Stimulated activated CD4-positive, alpha-beta T cell treated with anti-CD3 and anti-CD28 coated beads, Interleukin-4, amount 100 ng/mL, for 48 hours (primary cell): ENCODE measurements at places on chromosomes 3 and 15.
A peak's percentile ranks its signal among the peaks of the same experiment; 100 is the strongest.

GRCh38 chr15:89361451-89362202 is 27.0 kb upstream of the POLG start:
- peak; percentile 47 for DNase-seq

DNA sequence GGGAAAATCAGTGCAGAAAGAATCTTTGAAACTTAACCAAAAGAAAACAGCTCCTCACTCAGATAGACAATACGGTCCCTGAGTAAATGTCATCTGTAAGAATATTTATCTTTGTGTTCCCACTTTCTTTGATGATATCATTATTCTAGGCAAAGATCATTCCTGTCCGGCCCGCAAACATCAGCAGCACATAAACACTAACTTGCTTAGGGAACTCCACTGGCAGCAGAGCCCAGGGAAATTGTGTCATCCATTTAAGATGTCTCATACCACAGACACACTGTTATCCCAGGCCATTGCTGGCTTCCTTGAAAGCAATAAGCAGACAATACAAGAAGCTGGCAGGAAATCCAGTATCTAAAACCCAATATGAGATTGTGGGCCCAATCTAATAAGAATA is 20.1 kb upstream of the CD96 start:
- DNase-seq: no peak

- DNase-seq: no peak
These were observed 14.1 kb downstream of the PARL start for GRCh38 chr3:183870563-183870962.

DNA sequence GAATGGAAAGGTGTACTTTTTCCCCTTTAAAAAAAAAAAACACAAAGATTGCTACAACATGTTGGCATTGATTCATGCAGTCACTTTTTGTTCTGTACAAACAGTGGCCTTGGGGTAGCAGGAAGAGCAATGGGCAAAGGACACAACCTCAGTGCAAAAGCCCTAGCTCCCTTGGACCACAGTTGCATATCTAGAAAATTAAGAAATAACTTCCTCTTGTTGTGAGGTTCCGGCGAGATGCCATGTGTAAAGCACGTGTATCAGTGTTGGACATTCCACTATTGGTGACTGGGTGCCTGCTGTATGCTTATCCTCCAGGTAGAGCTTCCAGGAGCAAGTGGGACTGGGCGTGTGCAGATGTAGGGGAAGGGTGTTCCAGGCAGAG is 164.5 kb downstream of the THSD4 start:
- no peak for DNase-seq

DNA sequence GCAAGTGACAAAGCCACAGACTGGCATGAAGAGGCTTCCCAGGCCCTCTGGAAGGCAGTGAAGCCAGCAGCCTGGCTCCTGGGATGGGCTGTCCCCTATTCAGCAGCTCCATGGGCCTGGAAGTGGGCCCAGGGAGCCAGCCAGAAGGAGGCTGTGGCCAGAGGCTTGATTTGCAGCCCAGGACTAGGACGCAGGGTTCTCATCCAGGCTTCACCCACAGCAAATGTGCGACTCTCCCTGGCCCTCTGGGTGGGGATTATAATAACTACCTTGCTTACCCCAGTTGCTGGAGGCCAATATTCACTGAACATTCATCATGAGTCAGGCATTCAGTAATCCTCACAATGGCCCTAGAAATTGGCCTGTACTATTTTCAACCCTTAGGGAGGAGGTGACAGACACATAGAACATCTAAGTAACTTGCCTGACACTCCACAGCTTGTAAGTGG is 24.6 kb upstream of the SRP14 start:
- no peak for DNase-seq

- no peak for DNase-seq
These were observed 181.6 kb downstream of the ROBO1 start for GRCh38 chr3:79586232-79586631.

DNA sequence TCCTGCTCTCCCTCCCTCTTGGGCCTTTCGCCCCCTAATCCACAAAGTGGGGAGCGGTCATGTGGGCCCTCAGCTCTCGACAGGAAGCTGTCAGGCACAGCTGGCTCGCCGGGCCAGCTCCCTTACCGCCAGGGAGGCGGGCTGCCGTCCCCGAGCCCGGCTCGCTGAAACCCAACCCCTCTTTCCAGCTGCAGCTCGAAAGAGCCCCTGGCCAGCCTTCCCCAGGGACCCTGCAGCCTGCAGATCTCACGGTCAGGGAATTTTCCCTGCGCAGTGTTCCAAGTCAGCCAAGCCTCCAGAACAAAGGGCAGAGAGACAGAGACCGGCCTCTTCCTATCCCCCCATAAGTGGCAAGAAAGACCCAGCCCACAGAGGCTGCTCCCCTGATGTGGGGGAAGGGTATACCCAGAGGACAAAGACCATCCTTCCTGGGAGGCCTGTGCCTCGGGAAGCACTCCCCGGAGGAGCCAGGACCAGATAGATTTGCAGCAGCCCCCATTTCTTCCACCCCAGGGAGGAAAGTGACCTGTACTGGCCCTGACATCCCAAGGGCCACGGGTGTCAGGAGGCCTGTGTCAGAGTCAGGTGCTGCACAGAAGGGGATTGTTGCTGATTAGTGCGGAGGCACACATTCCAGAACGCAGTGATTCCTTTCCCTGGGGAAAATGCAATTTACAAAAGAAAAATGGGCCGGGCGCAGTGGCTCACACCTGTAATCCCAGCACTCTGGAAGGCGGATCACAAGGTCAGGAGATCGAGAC is 32.6 kb downstream of the MAGEF1 start:
- no peak for DNase-seq

DNA sequence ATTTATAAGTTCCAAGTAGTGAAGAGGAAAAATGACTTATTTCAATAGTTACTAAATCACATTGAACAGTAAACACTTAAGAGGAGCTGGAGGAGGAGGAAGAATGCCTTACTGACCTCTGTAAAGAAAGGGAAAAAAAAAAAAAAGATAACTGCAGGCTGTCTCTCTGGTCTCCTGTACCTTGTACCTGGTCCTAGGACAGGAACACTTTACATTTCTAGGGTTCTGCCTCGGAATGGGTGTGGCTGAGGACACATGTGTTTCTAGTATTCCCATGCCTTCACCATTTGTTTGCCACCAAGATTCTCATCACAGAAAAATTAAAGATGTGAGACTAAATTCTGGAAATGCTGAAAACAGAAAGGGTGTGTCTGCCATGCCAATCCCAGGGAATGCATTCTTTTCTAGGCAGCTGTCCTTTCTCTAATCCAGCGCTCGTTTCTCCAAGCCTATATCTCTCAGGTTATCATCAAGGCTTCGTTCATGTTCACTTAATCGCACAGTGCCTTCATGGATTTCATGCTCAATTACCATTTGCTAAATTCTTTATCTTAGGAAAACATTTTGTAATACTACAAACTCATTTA is 1208.3 kb downstream of the OTOL1 start:
- DNase-seq: no peak

- no peak for DNase-seq
These were observed 76.9 kb downstream of the STAG1 start for GRCh38 chr3:136675150-136675858.

- no peak for DNase-seq
These were observed 12.6 kb downstream of the CEP152 start for GRCh38 chr15:48798319-48798718.

DNA sequence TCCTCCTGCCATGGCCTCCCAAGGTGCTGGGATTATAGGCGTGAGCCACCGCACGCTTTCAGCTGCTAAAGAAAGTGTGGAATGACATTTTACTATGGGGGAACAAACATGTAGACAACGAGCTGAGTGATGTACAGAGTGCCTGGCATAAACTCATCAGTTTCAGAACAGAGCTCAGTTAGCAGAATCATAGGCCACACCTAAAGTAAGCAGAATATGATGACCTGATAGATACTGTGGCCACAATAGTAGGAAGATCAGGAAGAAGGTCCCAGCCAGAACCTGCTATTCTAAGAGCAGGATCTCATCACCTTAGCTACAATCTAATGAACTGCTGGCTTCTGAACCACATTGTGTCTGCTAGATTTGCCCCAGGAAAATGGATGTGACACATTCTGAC is 158.3 kb downstream of the TPRG1 start:
- DNase-seq: no peak

GRCh38 chr3:15092686-15093085 is 6.3 kb downstream of the RBSN start:
- no peak for DNase-seq

- no peak for DNase-seq
These were observed 351.7 kb downstream of the IGSF11 start for GRCh38 chr3:118682921-118683320.

GRCh38 chr3:192577271-192577670 is 150.1 kb downstream of the FGF12 start:
- DNase-seq: no peak

DNA sequence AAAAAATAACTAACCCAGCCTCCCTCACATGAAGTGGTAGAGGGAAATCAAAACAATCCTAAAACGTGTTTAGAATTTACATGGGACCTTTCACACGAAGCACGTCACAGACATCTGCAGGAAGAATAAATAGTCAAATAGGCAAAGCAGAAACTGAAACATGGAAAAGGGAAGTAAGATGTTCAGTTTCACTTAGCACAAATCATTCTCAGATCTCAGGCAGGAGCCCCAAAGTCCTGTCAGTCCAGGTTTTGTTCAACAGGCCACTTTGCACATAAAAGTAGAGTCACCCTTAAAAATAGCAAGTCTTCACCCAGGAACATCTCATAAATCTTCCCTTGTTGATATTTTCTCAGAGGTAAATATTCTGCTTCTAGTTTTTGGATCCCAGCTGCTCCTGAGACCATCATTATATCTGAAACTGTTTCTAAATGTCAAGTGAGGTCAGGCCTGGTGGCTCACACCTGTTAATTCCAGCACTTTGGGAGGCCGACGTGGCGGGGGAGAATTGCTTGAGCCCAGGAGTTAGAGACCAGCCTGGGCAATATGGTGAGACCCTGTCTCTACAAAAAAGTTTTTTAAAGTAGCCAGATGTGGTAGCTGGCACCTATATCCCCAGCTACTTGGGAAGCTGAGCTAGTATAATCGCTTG is 1.9 kb downstream of the RUBCN start:
- no peak for DNase-seq

DNA sequence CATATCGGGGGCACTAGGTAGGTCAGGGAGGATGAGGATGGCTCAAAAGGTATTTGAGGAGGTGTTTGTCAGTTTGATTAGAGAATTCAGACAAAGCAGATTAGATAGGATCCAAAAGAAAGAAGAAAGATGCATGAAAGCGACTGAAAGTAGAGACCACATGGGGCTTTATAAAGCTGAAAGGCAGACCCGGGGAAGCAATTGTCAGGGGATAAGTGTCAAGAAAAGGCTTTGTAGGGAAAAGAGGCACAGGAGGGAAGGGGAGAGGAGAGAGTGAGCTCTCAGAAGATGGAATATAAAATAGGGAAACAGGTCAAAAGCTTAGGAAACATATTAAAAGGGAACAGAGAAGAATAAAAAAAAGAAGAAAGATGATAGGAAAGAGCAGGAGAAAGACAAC is 308.2 kb upstream of the RORA start:
- no peak for DNase-seq

GRCh38 chr15:45136378-45136764 is 6.6 kb downstream of the DUOX1 start:
- no peak for DNase-seq

- DNase-seq: no peak
These were observed 39.3 kb downstream of the OSTN start for GRCh38 chr3:191238321-191238817.

- DNase-seq: no peak
These were observed 44.0 kb downstream of the FMN1 start for GRCh38 chr15:33150431-33150941.

DNA sequence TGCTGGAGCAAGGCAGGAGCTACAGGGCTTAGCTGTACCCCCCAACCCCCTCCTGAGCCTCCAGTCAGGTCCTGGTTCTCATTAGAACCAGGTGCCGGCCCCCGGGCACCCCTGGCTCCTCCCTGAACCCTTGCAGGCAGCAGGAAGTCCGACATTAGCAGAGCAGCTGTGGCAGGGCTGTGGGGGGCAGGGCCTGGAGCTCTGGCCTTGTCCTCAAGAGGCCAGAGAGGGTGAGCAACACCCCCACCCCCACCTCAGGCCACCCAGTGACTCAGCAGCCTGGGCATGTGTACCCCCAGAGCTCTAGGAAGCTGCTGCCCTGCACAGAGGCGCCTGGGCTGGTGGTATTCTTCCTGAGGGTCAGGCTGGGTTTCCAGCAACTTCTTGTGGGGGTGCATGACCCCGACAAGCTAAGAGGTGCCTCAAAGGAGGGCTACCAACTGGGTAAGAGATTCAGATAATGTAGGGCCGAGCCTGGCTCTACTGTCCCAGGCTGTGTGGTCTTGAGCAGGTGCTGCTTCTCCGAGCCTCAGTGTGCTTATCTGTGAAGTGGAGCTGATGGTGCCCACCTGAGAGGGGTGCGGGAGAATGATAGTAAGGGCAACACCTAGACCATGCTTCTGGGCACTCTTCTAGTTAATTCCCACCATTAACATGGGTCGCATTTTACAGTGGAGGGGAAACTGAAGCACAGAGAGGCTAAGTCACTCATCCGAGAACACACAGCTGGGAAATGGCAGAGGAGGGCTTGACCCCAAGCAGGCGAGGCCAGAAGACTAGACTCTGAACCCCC is 16.0 kb downstream of the H1-8 start:
- DNase-seq: no peak

GRCh38 chr15:32029409-32029861 is 880 bp upstream of the CHRNA7 start:
- no peak for DNase-seq

- DNase-seq: no peak
These were observed 37.1 kb downstream of the P3H2 start for GRCh38 chr3:190083635-190084034.

GRCh38 chr15:88776646-88777045 is 26.6 kb upstream of the ACAN start:
- no peak for DNase-seq

GRCh38 chr3:72488738-72489035 is 359.6 kb downstream of the SHQ1 start:
- no peak for DNase-seq

GRCh38 chr3:55937301-55937700 is 450.2 kb upstream of the WNT5A start:
- DNase-seq: no peak

GRCh38 chr3:126209741-126210140 is 29.4 kb upstream of the ALDH1L1 start:
- no peak for DNase-seq

GRCh38 chr15:27059610-27060202 is 88.7 kb downstream of the GABRG3 start:
- peak; percentile 22 for DNase-seq
